ENCODE measurements at places on chromosomes 2 and 18.

- no peak for DNase-seq
Measured at GRCh38 chr18:61908661-61909060, 15.9 kb upstream of the RNF152 start.

DNA sequence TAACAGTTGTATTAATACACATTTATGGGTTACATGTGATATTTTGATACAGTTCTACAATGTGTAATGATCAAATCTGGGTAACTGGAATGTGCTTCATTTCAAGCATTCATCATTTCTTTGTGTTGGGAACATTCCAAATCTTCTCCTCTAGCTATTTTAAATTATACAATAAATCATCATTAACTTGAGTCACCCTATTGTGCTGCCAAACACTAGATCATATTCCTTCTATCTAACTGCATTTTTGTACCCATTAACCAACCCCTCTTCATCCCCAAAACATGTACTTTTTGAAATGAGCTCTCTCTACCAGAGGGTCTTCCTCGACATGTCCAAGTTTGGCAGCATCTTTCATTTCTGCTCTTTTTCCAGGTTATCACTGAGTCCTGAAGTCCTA lies 81.1 kb upstream of the TTC39C start:
- DNase-seq = no peak

DNA sequence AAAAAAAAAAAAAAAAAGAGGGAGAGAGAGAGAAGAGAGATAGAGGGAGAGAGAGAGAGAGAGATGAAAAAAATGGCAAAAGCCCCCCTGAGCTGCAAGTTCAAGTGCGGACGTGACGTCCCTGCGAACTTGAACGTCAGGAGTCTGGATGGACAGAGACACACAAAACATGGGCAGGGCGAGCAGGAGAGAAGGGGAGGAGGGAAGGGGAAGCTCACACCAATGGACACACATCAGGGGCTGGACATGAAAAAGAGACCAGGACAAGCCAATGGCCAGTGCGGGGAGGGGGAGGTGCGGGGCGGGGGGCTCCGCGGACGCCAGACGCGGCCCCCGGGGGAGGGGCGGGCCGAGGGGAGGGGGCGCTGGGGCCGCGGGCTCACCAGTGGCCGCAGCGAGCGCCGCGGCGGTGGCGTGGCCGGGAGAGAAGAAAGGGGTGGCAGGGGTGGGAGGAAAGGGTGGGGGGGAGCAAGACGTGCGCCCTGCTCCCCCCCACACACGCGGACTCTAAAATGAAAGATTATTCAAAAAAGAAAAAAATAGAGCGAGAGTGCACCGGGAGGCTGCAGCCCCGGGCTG lies at the start of gene BCL11A:
Gene BCL11A, minus strand, starts transcription at position 160 of the 579 bp plus-strand sequence. CDS start 384 bp downstream, outside the sequence.
- no peak for DNase-seq

- no peak for DNase-seq
Measured at GRCh38 chr2:185246717-185247116, 491.9 kb upstream of the FSIP2 start.

GRCh38 chr18:2656981-2657512 lies 1.5 kb downstream of the SMCHD1 start:
- no peak for DNase-seq

DNA sequence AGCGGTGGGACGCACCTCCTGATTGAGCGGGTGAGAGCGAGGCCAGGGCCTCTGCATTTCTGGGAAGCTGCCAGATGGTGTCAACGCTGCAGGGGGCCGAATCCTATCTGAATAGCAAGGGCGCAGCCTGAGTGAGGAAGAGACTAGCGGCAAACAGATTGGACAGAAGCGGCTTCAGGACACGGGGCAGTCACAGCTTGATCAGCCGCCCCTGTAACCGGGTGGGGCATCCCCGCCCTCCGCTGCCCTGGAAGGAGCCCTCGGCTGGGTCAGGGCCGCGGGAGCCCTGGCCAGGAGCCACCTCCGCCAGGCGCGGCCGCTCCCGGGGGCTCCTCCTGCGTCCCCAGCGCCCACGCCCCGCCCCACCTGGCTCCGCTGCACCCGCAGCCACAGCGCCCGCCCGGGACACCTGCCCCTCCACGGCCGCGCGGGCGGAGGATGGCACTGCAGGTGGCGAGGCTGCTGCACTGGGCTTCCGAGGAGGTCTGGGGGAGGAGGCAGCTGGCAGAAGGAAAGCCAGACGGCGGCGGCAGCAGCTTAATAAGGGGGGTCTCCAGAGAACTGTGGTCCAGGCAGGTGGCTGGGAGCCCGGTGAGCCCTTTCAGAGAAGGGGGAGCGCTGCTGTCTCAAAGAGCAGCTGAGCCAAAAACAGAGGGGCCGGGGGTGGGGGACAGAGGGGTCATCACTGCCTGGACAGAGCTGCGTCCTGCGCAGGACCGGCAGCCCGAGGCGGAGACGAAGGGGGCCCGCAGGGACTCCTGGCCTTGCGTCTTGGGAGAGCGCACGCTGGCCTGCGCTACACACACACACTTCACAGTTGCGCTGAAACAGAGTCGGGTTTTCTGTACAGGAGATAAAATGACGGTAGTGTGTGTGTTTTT lies 18.8 kb upstream of the SOX11 start:
- no peak for DNase-seq

- DNase-seq = no peak
Measured at GRCh38 chr18:48805826-48806535, 144.8 kb downstream of the SMAD7 start.

DNA sequence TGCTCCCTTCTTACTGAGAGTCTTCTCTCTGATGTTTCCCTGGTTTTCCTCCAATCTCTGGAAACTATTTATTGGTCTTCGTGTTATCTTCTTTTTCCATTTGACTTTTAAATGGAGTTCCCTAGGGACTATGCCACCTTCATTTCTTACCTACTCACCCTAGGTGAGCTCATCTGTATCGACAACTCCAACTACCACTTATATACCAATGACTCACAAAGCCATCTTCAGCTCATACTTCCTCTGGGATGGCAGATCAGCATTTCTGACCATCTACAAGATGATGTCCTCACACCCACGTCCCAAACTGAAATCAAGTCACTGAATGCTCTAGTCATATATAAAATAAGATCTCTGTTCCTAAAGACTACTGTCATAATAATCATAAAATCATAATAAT lies 40.6 kb downstream of the CFAP210 start:
- no peak for DNase-seq

DNA sequence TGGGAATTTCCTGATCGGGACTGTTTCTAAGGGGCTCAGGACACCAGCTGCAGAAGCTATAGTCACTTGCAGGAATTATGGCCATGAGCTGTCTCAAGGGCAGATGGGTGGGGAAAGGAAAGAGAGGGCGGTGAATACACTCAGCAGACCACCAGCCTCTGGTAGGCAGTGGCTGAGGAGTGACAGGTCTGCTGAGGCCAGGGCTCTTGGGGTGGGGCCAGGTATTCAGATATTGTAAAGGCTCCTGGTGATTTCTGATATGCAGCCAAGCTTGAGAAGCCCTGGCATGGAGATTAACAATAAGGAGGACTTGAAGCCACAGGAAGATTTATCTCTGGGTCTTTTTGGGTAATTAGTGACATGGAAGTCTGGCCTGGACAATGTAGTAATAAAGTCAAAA lies 145.3 kb upstream of the AQP4 start:
- DNase-seq = no peak

- DNase-seq = no peak
Measured at GRCh38 chr2:171522052-171522787, at the start of gene CYBRD1. Gene CYBRD1 (plus strand): TSS chr2:171522474. CDS start chr2:171522546, 72 bp downstream.

DNA sequence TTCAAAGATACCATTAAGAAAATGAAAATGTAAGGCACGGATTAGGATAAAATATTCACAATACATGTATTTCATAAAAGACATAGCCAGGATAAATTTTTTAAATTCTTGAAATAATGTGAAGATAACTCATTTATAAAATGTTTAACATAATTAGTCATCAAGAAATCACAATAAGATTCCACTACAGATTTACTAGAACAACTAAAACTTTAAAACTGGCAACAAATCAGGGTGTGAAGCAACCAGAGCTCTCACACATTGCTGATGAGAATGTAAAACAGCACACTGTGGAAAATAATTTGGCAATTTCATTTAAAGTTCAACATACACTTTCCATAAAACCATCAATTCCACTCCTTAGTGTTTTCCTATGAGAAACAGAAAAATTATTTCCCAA lies 89.6 kb upstream of the UBE2E3 start:
- DNase-seq = no peak

- DNase-seq = no peak
Measured at GRCh38 chr2:147110317-147110716, 734.5 kb upstream of the ACVR2A start.

DNA sequence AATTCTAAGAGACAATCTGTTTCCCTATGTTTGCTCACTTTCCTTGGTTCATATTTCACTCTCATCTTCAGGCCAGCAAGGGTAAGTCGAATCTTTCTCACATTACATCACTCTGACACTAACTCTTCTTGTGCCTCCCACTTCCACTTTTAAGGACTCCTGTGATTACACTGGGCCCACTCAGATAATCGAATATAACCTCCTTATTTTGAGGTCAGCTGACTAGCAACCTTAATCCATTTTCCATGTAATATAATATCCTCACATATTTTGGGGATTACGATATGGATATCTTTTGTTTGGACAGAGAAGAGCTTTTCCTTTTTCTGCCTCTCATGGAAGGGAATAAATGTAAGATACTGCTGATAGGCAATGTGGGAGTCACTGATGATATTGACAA lies 2015.7 kb upstream of the LRRTM1 start:
- DNase-seq = no peak
